Stimulated activated CD8-positive, alpha-beta memory T cell treated with anti-CD3 and anti-CD28 coated beads, Interleukin-4, amount 100 ng/mL, for 1 hour (primary cell): ENCODE measurements at places on chromosomes 7 and 10.

- no peak for DNase-seq
Measured at GRCh38 chr10:6221971-6222751, 19.4 kb downstream of the PFKFB3 start.

DNA sequence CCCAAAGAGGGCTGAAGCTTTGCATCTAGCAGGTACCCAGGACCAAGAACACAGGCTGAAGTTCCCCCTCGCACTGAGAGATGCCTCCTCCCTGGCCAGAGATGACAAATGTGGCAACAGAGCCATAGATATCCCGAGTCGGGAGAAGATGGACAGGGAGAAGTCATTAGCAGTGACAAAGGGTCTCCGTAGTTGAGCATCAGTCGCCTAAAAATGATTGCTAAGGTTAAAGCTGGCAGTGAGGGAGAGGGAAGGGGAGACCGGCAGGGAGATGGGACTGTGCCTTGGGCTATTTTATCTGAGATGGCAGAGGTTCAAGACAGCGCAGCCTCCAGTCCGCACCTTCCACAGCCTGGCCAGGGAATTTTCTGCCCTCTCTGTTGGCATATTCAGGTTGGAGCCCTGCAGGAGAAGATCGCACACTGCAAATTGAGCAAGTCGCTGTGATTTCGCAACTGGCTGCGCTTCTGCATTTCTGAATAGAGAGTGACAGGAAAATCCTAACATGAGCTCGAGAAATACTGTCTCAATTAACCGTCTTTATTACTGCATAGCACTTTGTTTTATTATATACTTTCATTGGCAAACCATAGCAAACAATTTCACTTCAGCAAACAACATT, 238.9 kb upstream of the GPR26 start:
- DNase-seq, result no peak

DNA sequence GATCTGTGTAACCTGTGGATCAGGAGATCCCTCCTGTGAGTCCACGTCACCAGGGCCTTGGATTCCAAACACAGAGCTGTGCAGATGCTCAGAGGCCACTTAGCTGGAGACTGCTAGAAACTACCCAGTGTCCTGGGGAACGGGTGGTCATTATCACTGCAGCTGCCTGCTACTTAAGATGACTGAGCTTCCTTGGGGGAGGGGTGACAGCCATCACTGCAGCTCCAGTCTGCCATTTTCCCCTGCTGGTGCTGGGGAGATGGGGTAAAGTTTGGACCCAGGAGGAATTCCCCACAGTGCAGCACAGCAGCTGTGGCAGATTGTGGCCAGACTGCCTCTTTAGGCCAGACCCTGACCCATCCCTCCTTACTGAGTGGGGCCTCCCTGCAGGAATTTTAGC, 78.8 kb upstream of the VOPP1 start:
- DNase-seq, result no peak

GRCh38 chr10:102710609-102711008, 3.6 kb downstream of the ARL3 start:
- no peak for DNase-seq

DNA sequence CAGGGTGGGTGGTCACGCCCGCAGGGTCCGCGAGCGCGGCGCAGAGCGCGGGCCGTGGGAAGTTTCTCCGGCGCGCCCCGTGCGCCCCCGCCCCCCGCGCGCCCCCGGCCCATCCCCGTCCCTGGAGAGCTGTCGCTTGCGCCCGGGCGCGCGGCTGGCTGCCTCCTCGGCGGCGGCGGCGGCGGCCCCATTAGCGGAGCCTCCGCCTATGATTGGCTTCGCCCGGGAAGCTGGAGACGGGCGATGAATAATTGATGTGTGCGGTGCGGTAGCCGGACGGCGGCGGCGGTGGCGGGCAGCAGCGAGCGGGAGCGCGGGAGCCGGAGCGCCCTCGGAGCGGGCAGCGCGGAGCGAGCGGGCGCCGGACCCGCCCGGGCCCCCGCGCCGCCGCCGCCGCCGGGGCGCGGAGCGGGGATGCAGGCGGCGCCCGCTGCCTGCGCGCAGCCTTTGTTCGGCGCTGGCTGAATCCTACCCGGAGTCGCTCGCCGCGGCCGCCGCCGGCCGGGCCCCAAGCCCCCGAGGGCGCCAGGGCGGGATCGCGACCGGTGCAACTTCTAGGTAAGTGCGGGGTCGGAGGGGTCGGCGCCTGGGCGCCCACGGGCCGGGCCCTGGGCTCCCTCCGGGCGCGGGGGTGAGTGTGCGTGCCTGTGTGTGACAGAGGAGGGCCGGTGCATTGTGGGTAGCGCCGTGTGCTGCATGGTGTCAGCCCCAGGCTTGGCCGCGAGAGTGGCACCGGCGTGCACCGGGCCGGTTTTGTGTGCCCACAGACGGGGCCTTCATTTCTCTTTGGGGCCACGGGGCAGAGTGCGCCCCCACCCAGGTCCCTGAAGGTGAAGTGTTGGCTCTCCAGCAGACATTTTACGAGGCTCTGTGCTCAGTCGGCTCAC, 103.8 kb upstream of the PPIF start:
- DNase-seq, result no peak

DNA sequence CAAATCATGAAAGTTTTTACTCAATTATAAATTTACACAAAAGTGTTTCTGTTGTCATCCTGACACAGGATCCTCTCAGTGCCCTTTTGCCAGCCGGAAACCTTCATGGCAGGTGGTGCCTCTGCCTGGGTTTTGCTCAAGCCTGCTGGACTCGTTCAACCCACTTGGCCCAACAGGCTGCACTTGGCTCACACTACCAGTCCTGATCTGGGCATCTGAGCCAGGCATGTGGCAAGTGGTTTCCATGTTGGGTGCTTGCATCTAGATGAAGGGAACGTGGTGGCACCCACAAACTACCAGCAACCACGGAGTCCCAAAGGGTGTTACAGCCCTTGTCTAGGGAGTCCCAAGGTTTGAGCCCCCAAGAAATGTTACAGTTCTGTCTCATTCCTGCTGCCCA, 162.3 kb upstream of the CSTF2T start:
- DNase-seq, result no peak

DNA sequence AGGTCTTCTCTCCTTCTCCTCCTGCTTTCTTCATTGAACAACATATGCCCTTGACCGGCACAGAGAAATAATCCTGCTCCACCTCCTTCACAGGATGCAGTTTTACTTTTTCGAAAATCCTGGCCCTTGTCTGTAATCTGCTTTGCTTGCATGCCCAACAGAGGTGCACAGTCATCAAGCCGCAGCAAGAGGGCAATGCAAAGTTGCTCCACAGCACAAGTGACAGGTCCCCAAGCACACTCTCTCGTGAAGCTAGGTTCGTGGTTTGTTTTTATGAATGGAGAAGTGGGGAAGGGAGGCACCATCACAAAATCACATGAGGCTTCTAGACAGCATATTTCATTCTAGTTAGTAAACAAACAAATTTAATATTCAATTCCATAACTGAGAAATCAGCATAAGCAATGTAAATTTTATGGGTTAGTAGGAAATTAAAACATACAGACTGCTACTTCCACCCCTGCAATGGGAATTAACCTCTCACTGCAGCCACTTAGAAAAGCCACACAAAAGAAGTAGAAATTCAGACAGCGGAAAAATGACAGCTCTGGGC, 178.8 kb downstream of the TPK1 start:
- no peak for DNase-seq

GRCh38 chr10:34710391-34710751, 104.7 kb downstream of the PARD3 start:
- no peak for DNase-seq

DNA sequence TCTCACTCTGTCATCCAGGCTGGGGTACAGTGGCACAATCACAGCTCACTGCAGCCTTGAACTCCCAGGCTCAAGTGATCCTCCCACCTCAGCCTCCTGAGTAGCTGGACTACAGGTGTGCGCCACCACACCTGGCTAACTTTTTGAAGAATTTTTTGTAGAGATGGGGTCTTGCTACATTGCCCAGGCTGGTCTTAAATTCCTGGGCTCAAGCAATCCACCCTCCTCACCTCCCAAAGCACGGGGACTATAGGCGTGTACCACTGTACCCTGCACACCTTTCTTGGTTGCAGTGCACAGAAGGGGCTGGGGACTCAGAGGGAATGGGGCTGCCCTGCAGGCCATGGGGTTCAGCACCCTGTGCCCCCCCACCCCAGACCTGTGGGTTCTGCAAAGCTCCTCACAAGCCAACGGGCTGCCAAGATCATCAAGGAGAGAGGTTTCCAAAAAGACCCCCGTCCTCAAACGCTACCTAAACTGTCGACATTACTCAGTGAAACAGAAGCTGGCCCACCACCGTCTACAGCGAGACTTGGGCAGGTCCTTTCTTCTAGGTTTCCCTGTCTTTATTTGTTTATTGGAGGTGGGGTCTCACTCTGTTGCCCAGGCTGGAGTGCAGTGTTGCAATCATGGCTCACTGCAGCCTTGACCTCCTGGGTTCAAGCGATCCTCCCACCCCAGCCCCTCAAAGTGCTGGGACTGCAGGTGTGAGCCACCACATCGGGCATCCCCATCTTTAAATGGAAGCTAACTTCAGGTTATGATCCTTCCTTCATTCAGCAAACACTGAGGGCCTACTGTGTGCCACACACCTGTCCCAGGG, 26.6 kb upstream of the ELFN1 start:
- DNase-seq, result no peak

- no peak for DNase-seq
Measured at GRCh38 chr10:126781450-126782216, 111.1 kb upstream of the C10orf90 start.

GRCh38 chr10:32357056-32357735, 10.2 kb upstream of the EPC1 start:
- DNase-seq, result no peak

- no peak for DNase-seq
Measured at GRCh38 chr10:25725917-25726716, 207.9 kb upstream of the MYO3A start.

DNA sequence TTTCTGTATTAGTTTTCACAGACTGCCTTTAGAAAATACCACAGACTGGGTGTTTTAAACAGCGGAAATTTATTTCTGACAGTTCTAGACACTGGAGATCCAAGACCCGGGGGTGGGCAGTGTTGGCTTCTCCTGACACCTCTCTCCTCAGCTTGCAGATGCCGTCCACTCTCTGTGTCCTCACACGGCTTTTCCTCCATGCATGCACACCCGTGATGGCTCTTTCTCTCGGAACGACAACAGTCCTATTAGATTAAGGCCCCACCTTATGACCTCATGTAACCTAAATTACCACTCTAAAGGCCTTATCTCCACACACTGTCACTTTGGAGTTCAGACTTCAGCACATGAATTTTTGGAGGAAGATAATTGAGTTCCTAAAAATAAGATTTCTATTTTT, 142.9 kb upstream of the VWC2 start:
- no peak for DNase-seq

- no peak for DNase-seq
Measured at GRCh38 chr7:10802526-10802925, 171.1 kb upstream of the PHF14 start.

GRCh38 chr7:157409753-157410727, 73.2 kb downstream of the DNAJB6 start:
- DNase-seq, result no peak

DNA sequence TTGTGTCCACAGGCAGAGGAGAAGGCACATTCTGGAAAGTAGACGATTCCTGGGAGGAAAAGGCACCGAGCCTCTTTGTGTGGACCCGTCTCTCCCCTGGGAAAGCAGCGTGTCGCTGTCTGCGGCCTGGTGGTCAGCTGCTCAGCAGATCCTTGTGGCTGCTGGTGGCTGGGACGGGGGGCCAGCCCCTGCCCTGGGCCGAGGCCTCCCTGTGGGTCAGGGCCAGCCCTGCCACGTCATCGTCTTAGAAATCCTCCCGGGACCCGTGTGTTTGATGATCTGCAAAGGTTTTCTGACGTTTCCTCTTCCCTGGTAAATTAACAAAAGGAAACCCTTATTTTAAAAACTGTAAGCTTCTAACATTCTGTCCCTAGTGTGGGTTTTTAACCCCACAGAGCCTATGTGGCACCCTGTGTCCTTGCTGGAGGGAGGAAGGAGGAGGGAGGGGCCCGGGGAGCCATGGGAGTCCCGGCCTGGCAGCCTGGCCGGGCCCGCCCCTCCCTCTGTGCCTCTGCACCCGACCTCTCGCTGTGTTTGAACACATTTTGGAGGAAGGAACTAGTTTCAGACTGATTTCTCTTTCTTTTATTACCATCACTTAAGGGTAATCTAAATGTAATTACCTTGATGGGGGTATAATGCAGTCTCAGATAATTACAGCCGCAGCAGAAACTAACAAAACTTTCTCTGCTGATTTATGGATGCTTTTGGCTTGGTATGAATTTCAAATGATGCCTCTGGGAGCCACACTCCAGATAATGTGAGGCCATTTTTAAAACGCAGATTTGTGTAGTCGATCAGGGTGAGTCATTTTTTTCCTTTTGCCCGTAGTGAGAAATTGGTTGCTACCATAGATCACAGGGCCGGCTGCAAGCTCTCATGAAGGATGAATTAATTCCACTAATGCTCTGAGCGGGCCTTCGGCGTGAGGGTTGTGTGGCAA, 85.5 kb downstream of the NKX6-2 start:
- no peak for DNase-seq

GRCh38 chr7:74312418-74313028, 23.3 kb downstream of the CLIP2 start:
- no peak for DNase-seq

DNA sequence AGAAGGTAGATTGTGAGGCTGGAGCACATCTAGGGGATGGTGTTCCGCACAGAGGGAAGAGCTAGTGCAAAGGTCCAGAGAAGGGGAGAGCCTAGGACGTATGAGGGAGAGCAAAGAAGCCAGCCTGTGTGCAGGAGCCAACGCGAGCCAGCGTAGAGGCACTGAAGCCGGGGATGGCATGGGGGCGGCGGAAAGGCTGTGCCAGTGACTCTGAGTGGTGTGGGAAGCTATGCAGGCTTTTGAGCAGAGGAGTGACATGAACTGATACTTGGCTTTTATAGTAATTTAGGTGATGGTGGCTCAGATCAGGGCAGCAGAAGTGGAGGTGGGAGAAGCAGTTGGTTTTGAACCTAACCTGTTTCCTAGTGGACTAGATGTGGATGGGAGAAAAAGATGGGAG, 65.8 kb downstream of the ATXN7L1 start:
- DNase-seq, result no peak

DNA sequence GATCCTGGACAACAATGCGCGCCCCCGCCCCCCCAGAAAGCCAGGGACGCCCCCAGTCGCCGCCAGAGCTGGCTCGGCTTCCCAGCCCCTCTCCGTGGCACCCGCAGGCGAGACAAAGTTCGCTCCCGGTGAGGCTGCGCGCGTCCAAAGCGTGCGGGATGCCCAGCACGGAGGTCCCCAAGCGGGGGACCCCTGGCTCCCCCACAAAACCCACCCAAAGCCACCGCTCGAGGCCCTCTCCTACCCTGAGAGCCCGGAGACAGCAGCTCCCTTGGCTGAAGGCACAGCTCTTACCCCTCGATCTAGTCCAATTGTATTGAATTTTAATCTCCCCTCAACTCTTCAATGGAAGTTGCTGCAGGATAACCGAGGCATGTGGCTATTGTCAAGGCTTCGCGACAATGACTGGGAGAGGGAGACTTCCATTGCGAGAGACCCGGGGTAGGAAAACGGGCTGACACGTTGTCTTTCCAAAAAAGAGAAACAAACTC, 305.3 kb downstream of the PRPF18 start:
- no peak for DNase-seq
